Activated CD4-positive, alpha-beta T cell treated with anti-CD3 and anti-CD28 coated beads, Interleukin-2, amount 50 U/mL, for 4 hours (primary cell): ENCODE measurements at places on chromosomes 5 and 9.

DNA sequence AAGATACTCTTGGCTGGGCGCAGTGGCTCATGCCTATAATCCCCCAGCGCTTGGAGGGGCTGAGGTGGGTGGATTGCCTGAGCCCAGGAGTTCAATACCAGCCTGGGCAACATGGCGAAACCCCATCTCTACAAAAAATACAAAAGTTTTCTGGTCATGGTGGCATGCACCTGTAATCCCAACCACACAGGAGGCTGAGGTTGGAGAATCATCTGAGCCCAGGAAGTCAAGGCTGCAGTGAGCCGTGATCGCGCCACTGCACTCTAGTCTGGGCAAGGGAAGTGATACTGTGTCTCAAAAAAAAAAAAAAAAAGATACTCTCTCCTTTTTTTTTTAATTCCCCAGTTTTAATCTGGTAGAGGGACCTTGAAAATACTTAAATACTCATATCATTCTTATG is 15.0 kb downstream of the ANKRD33B start:
- DNase-seq = no peak

GRCh38 chr5:61019642-61020041 is 74.6 kb downstream of the NDUFAF2 start:
- DNase-seq = no peak

- DNase-seq = no peak
Measured at GRCh38 chr9:109889456-109889855, 109.5 kb downstream of the PALM2AKAP2 start.

DNA sequence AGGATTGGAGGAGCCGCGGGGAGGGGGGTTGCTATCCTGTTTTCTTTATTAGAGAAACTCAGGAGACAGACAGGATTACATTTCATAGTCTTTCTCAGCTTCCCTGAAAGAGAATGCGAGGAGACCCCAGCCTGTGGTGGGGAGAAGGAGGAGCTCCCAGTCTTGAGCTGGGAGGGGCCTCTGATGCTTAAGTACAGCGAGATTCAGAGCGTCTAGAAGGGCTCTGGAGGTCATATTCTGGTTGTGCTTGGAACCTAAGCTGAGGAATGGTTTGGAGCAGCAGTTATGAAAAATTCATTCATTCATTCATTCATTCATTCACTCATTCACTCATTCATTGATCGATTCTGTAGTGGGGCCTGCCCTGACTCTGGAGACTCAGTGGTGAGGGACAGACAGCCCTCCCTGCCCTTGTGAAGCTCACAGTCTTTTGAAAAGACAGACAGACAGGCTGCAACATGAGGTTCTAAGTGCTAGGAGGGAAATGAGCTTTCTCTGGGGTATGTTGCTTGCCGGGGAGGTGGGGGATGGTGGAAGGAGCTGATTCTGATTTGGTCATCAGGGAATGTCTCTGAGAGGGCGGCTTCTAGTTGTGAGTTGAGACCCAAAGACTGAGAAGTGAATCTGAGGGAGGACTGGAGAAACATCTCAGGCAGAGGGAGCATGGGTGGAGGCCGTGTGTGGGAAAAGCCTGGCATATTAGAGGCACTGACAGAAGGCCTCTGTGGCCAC is 2.5 kb upstream of the SPRY4 start:
- DNase-seq = no peak

- no peak for DNase-seq
Measured at GRCh38 chr9:127979333-127980059, 1.3 kb downstream of the EEIG1 start.

GRCh38 chr9:92425474-92425873 is 1.2 kb upstream of the OMD start:
- no peak for DNase-seq

DNA sequence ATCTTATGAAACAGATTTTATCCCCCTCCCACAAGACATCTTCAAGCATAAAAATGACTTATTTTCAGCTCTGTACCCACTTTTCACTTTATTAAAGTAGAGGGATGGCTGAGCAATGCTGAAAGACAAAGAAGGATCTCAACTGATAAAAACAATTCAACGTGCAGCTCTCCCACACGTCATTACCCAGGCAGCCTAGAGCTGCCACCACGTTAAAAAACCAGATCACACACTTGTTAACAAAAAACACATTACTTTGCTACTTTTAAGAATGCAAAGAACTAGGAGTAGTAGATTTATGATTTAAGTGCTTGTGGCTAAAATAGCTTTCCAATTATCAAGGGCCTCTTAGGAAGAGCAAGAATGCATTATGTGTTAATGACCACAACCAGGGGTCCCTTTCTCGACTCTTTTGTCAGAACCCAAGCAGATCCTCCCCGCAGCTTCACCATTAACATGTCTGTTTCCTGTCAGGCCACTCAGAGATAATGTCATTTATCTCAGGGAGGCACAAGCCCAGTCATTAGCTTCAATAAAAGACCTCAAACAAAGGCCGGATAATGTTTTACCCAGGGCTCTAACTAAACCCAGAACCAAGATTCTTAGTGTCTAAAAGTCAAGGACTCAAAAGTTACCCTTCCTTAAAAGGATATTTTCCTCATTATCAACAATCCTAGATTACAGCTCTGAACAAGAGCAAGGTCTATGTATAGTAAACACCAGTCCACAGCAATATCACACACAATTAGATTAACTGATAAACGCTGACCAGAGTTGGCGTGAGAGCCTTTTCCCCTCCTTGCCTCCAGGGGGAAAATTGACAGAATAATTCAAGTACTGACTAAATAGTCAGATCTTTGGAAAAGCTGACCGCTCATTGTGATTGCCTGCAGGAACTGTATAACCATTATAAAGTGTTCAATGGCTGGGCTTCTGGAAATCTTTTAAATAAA is 7.5 kb downstream of the ZNF608 start:
- DNase-seq = no peak

DNA sequence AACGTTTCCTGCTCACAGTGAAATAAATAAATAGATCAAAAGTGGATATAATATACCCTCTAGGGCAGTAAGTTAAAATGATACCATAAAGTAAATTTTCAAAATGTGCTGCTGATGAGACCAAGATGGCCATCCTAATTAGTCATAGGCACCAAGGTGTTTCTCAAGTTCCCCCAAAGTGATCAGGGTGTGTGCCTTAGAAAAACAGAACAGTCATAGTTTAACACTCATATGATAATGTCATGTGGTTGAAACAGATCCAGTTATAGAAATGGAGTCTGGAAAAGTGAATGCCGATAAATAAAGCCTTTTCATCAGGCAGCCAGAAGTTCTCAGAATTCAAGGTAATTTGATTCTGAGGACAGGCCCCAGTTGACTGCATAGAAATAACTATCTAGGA is 161.5 kb upstream of the CDKN2B start:
- DNase-seq = no peak

DNA sequence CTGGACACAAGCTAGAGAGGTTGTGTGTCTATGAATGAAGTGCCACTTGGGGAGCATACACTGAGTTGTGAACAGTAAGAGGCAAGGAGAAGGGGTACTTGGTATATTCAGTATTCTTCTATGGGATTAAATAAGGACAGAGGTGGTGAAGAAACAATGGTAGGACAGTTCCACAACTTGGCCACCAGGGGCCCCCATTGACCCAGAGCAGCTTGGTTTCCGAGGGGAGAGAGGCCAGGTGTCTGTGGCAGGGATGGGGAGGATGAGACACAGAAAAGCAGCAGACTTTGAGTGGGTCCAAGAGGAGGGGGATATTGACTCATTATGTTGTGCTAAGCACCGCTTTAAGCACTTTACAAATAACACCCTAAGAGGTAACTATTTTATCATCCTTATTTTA is 220.6 kb downstream of the MELK start:
- no peak for DNase-seq

DNA sequence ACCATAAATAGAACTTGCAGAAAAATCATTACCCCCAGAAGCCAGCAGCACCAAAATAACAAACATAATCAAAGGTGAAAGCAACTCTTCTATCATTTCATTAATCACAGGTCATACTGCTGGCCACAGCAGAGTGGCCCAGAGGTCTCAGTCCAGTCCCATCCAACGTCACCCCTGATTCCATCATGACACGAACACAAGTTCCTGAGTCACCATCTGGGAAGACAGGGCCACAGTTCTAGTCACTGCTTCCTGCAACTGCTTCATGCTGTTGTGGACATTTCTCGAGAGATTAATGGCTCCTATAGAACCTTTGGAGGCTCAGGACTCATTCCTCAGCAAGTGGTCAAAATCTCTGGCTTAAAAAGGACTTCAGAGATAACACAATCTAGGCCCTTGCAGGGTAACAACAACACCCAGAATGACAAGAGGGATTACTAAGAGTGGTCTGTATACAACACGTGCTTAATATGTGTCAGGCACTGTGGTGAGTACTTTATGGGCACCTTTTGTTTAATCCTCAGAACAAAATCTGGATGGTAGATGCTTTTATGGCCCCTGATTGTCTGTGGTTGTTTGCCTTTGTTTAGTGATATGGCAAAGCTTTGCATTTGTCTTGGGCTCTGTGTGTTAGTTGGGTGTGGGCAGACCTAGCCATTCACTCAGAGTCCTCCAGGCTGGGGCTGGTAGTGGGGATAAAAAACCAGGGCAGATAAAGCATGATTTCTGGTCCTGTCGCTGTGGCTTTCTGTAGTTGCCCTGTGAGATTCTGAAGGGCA is 184.3 kb downstream of the DAB2IP start:
- no peak for DNase-seq

GRCh38 chr9:137138058-137138721 is 764 bp upstream of the GRIN1 start:
- DNase-seq = no peak
